ENCODE measurements at places on chromosomes 11 and 22. TPM values are rescaled to one million over a fixed set of nuclear protein-coding genes. Genes with fewer than 3 reads are reported as not detected.

The GDPD4 gene
- polyA plus RNA-seq: not detected

The GPR83 gene
- polyA plus RNA-seq: 3.6 TPM

- DNase-seq: no peak
- H3K27me3 ChIP-seq: no peaks in the 10 kb centered on the region
- H3K4me1 ChIP-seq: no peaks in the 10 kb centered on the region
- no peak overlapping the region for H3K27ac ChIP-seq
- H3K4me3 ChIP-seq: no peak overlapping the region
- H3K36me3 ChIP-seq: no peaks in the 10 kb centered on the region
Observed at GRCh38 chr11:22474616-22475015, 136.4 kb downstream of the SLC17A6 start.

- H3K4me3 ChIP-seq: no peak overlapping the region
- no peaks in the 10 kb centered on the region for H3K36me3 ChIP-seq
- H3K27ac ChIP-seq: no peak overlapping the region
- no peak for DNase-seq
- H3K4me1 ChIP-seq: no peaks in the 10 kb centered on the region
Observed at GRCh38 chr22:44505796-44506354, 7.8 kb upstream of the RTL6 start.

GRCh38 chr22:47310601-47311000 is 548.2 kb downstream of the TBC1D22A start:
- no peak for DNase-seq
- H3K36me3 ChIP-seq: no peaks in the 10 kb centered on the region
- no peak overlapping the region for H3K4me3 ChIP-seq
- no peaks in the 10 kb centered on the region for H3K4me1 ChIP-seq

DNA sequence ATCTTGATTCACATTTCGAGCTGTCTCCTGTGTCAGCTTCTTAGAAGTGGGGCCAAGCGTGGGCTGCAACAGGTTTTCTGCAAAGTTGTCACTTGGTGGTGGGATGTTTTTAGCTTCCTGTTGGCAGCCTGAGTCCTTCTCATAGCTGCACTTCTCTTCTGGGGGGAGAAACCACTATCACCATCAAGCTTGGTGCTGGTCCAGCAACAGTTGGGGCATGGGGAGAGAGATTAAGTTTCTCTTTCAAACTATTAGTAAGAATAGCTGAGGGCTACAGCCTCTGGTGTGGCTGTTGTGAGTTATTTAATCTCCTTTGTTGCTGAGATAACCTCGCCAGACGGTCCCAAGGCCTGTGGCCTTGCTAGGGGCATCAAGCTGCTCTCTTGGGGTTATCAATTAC is 123.3 kb upstream of the CRYBB3 start:
- no peaks in the 10 kb centered on the region for H3K36me3 ChIP-seq
- H3K27ac ChIP-seq: no peak overlapping the region
- H3K27me3 ChIP-seq: no peaks in the 10 kb centered on the region
- H3K4me3 ChIP-seq: no peak overlapping the region
- no peak for DNase-seq

Data from spinal cord (tissue), 10 donors.